ENCODE measurements at places on chromosomes 13 and 19.

DNA sequence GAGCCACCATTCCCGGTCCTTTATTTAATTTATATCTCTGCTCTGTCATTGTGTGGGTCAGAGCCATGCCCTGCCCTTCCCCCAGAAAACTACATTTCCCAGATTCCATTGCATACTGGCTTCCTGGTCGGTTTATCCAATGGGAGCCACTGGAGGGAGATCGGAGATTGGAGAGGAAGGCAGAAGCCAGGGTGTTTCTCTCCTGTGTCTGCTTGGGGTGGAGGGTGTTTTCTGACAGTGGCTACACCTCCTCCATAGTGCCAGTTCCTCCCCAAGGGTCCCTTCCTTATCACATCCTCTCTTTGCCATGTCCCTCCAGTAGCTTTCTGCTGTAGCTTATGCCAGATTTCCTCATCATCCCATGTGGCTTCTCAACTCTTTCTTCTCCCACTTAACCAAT lies 19.0 kb downstream of the OLFM2 start:
- no peak for DNase-seq

DNA sequence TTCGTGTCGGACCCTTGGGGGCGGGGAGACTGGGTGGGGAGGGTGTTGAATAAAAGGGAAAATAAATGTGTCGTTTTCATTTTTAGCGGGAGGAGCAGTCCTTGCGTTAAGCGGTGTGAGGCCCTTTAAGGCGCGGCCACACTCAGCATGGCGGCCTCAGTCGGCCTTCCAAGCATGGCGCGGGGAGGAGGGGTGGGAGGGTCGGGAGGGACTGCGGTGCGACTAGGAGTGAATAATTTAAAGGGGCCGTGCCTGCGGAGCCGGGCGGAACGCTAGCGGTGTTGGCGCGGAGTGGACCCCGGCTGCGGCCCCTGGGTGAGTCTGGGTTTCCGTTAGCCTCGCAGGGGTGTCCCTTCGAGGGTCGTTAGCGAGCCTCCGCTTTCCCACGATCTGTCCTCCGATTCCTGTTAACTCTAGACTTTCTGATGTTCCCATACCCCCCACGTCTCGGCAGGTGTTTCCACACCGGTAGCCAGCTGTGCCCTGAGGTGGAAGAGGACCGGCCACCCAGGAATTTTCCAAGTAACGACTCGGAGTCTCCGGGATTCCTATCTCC lies 1.5 kb upstream of the PNPLA6 start:
- peak; percentile 61 for DNase-seq

DNA sequence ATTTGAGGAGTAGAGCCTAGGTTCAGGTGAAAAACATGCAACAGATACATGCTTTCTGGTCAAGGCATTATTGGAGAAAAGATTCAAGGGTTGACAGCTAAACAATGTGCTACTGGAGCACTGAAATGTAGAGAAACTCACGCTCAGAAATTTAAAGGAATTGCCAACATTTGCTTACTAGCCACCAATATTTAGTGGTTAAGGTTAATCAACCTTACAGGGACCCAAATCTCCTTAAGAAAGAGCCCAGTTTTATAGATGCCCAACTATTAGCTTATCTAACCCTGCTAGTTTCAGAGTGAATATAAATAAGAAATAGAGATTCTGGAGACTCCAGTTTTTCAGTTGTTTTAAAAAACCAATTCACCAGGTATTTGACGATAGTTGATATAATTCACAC lies 203.6 kb downstream of the DACH1 start:
- no peak for DNase-seq

DNA sequence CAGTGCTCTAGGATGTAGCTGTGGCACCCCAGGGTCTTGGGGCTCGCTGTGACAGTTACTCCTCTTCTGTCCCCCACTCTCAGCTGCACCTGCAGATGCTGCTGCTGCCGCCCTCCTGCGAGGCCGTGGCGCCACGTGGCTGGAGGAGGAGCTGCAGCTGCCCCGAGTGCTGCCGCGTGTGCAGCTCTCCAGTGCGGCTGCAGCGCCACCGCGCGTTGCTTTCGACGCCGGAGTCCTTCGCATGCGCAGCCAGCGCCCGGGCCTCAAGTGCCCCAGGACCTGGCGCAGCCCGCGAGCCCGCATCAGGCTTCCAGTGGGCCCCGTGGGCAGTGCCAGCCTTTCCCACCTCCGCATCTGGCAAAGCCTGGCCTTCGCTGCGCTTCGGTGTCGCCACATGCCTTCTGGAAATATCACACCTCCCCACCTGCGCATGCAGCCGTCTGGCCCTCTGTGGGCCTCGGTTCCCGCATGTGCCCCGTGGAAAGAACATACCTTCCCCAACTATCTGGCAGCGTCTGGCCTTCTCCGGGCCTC lies 692 bp upstream of the ZNF580 start:
- no peak for DNase-seq

GRCh38 chr13:107778094-107778493 lies 437.2 kb downstream of the LIG4 start:
- DNase-seq, result no peak

- DNase-seq, result no peak
Measured at GRCh38 chr19:35721374-35721773, 3.6 kb downstream of the KMT2B start.

DNA sequence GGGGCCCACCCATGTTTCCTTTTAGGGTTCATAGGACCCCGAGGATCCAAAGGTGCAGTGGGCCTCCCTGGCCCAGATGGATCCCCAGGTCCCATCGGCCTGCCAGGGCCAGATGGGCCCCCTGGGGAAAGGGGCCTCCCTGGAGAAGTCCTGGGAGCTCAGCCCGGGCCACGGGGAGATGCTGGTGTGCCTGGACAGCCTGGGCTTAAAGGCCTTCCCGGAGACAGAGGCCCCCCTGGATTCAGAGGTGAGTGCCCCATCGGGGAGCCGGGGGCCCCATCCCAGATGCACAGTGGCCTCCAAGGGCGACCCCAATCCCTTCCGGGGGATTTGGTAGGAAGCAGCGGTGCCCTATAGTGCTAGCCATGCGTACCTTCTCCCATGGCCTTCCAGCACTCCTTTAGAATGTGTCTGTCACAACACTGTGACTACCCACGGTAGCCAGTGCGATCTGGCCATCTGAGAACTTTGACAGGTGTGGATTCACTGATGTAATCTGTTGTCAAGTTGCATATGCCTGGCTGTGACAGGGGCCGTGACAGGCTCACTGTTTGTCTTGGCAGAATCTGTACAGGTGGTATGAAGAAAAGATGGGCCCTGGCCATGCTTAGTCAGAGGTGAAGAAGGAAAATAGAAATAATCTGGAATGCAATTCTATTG lies 88.5 kb downstream of the RAB20 start:
- no peak for DNase-seq

DNA sequence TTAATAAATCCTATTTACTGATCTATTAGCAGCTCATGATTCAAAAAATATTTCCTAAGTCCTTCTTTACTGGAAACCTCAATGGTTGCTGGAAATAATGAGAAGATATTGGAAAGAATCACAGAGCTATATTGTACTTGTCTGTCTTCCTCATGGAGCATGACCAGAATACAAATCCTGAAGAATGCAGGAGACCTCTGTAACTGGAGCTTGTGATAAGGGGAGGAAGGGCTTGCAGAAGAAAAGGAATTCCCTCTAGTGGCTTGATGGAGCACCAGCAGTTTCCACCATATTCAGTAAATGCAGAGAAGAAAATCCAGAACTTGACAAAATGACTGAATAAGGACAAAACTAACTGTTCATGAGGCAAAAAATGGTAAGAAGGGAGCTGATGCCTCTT lies 1333.1 kb downstream of the EFNB2 start:
- DNase-seq, result no peak

DNA sequence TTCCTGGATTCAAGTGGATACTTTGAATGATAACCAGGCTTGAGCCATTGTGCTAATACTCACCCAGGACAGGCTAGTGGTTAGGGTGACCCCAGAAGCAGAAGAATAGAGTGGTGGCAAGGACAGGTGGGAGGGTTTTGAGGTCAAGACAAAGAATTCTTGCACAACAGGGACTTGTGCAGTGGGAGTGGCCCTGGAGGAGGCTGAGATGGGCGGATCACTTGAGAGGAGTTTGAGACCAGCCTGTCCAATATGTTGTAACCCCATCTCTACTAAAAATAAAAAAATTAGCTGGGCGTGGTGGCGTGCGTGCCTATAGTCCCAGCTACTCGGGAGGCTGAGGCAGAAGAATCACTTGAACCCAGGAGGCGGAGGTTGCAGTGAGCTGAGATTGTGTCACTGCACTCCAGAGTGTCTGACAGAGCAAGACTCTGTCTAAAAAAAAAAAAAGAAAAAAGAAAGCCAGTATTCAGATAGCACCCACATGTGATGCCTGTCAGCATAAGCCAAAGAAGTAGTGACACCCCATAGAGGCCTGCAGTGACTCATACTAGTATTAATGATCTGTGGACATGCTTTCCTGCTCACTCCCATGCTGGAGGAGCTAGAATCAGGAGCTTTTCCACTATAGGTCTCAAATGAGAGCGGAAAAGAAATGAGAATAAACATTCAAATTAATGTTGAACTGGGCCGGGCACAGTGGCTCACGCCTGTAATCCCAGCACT lies 78.7 kb downstream of the RNF17 start:
- no peak for DNase-seq

- peak; percentile 81 for DNase-seq
Measured at GRCh38 chr19:37906869-37907734, at the start of gene SIPA1L3. SIPA1L3 (plus strand) TSS chr19:37907208; CDS start chr19:38081566, 174,358 bp downstream.

- DNase-seq, result no peak
Measured at GRCh38 chr13:42363941-42364612, 92.1 kb downstream of the AKAP11 start.

GRCh38 chr13:74891610-74892009 lies 590.4 kb downstream of the TBC1D4 start:
- no peak for DNase-seq

- no peak for DNase-seq
Measured at GRCh38 chr19:858868-859843, at the start of gene CFD. CFD (plus strand) TSS chr19:859664; CDS start chr19:859690, 26 bp downstream.

DNA sequence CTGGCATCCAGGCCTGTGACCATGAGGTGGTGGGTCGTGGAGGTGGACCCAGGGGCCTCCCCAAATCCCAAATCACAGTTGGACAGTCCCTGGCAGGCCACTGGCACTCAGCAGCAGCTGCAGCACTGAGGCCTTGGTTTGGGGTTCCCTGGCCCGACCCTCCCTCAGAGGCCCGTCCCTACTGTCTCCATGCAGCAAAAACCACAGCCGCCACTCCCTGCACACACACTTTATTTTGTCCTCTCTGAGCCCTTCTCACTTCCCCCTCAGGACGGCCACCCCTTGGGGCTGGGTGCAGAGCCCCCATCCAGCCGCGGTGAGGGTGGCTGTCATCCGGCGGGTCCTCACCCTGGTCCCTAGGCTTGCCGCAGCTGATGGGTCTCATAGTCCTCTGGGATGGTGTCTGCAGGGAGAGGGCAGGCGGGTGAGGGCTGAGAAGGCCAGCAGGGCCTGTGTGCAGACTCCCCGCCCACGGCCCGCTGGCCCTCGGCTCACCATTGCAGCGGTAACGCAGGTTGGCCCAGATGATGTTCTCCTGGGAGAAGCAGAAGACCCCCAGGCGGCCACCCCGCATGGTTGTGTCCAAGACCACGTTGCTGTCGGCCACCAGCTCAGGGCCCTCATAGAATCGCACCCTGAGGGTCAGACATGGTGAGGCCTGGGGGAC lies 8.4 kb downstream of the COMP start:
- DNase-seq, result no peak

DNA sequence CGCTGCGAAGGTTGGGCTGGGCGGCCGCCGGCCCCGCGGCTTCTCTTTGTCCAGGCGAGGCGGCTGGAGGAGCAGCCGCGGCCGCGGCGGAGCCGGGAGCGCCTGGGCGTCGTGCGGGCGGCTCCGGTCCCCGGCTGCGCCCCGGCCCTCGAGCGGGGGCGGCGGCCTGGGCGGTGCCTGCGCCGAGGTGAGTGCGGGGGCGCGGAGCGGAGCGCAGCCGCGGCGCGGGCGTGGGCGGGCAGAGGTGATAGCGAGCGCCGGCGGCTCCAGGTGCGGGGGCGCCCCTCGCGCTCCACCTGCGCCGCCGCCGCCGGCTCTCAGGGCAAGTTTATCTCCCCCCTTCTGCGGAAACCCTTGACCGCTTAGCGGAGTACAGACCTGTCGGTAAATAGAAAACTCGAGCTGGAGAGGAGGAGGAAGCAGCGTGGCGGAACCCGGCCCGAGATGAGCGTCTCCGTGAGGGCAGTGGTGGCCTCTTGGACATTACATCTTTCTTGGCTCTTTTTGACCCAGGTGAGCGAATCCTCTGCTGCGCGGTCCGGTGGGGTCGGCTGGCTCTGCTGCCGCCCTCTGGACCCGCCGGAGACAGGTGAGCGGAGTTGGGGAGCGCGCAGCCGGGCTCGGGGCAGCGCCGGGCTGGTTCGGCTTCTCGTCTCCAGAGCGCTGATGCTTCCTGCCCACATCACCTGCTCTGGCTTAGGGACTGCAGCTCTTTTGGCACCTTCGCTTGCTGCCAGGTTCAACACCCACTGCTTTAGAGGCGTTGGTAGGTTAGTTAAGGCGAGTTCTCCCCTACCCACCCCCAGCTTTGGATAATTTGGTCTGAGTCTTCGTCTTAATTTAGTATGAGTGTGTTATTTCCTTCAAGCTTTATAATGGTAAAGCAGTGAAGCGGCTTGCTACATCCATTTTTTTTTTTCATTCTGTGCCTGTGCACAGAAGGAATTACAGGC lies at the start of gene MTUS2:
TSS of gene MTUS2 (plus strand) at position 241 of the 953 bp plus-strand sequence.
- no peak for DNase-seq

- DNase-seq, result no peak
Measured at GRCh38 chr19:17235971-17236777, 9.5 kb downstream of the NR2F6 start.

GRCh38 chr13:37997641-37998040 lies 128.1 kb upstream of the TRPC4 start:
- DNase-seq, result no peak

DNA sequence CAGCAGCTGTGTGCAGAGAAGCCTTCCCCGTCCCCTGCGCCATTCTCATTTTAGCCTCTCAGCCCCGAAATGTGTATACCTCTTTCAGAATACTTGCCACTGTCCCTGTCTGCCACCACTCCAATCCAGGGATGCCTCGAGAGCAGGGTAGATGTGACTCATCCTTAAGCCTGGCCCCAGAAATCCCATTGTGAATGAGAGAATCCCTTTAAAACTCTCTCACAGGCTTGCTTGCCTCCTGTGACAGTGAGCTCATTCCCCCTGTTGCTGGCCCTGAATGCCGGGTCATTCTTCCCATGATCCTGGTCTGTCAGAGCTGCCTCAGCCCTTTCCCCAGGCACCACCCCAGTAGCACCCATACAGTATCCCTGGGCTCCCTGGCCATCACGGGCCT lies 9.6 kb downstream of the AP2A1 start:
- DNase-seq, result no peak

- no peak for DNase-seq
Measured at GRCh38 chr19:13149628-13150186, 468 bp downstream of the STX10 start.

DNA sequence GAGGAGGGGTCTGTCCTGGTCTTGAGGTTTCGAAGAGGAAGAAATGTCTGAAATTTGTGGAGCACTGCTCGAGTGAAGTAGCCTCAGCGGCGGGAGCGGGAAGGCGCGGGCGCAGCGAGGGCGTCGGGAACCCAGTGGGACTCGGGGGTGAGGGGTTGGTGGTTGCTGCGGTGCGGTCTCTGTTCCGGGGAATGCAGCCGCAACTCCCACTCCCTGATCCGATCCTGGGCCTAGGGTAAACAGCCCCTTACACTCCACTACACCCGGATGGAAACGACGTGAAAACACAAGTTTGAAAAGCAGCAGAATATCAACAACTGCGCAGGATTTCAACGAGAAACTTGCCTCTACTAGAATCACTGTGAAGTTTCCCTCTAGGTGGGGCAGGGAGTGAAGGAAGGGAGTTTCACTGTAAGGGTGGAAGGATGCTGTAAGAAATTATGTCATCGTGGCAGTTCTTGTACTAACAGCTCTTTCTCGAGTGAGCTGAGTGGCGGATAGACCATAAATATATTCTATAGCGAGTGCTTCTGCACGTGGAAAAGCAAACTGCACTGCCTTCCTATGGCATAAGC lies 2.0 kb upstream of the KLF12 start:
- DNase-seq, result no peak

Data from stimulated activated CD4-positive, alpha-beta T cell treated with anti-CD3 and anti-CD28 coated beads, Interleukin-1b, Interleukin-23, amount 100 ng/mL, for 1 hour (primary cell).